Activated CD4-positive, alpha-beta T cell treated with anti-CD3 and anti-CD28 coated beads, Interleukin-2, amount 50 U/mL, for 1 hour (primary cell): ENCODE measurements at places on chromosomes 6 and 20.
A peak's percentile ranks its signal among the peaks of the same experiment; 100 is the strongest.

GRCh38 chr20:44582311-44583025, at the start of gene PKIG:
PKIG (plus strand) TSS chr20:44582579; CDS start chr20:44614557, 31,978 bp downstream.
- no peak for DNase-seq

- DNase-seq: no peak
These were observed 76.5 kb upstream of the RGS17 start for GRCh38 chr6:153207617-153208016.

DNA sequence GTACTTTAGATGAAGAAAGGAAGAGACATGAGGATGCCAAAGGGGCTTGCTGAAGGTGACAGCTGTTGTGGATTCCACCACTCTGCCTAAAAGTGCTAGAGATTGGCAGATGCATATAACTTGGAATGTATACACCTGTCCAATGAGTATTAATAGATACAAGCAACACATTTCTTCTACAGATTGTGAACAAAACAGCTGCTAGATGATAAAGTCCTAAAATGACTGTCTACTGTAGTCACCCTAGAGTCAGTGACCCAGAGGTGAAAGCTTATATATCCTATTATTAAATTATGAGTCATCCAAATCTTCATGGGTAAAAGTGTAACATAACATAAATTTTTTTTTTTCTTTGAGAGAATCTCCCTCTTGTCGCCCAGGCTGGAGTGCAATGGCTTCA, 5.2 kb downstream of the RNF217 start:
- no peak for DNase-seq

DNA sequence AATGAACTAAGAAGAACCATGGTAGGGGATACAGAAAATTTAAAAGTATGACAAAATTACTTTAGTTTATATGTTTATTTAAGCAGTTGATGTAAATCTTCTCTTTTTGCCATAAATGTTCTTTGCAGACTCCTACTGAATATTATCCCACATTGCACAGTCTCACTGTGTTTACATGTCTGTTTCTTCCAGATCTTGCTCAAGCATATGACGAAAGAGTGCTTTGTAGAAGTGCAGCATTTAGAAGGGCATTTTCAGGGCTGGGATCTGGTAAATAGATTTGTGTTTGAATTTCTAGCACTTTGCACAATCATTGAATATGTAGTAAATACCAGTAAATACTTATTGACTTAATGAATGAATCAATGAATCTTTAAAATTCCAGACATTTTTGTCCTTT, 152.0 kb upstream of the EPHA7 start:
- DNase-seq: no peak

GRCh38 chr6:137415127-137415833, 78.9 kb downstream of the OLIG3 start:
- DNase-seq: peak; percentile 56

DNA sequence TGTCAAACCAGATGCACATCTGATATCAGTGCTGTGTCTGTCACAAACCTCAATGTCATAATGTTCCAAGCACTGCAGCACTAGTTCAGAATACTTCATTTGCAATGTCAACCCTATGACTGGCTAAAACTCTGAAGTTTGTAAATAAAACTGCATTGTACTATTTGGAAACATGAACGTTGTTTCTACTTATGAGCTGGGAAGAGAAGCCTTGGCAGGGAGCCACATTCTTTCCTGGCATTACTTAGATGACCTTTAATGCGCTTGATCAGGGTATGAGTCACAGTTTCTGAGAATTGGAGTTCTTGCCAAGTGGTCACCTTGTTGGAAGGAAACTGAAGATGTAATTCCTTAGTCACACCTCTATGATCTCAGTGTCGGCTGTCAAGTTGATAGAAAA, 664.8 kb upstream of the MMS22L start:
- DNase-seq: no peak

DNA sequence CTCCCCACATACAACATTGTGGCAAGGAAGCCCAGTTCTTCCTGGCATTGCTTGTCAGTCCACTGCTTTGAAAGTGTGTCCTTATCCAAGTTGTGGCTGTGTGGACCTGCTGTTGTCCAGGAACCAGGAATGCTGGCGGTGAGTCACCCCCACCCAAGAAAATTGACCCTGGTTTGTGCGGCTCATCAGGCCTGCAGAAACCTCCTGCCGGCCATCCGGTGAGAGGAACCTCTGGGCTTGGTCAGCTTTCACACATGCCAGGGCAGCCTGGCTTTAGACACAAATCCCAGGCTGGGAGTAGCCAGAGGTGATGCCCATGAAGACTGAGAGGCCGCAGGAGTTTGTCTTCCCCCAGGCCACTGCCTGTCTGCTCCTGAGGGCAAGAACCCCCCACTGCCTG, 223.6 kb downstream of the TTLL2 start:
- DNase-seq: no peak

DNA sequence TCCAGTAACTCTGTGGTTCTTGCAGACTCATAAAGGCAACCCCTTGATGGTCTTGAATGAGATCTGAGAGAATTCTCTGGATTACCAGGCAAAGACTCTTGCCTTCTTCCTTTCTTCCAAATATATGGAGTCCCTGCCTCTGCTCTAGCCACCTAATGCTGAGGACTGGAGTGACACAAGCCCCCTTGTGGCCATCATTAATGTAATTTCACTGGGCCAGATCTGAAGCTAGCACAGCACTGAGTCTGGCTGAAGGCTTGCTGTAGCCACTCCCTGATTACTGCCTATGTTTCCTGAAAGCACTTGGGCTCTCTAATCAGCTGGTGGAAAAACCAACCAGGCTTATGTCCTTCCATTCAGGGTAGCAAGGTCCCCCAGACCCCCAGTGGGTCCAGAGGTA, 559.3 kb upstream of the IRAK1BP1 start:
- no peak for DNase-seq

GRCh38 chr6:160137989-160138835, 16.6 kb downstream of the SLC22A1 start:
- peak; percentile 54 for DNase-seq

GRCh38 chr6:155222506-155222905, 41.3 kb upstream of the CLDN20 start:
- no peak for DNase-seq

DNA sequence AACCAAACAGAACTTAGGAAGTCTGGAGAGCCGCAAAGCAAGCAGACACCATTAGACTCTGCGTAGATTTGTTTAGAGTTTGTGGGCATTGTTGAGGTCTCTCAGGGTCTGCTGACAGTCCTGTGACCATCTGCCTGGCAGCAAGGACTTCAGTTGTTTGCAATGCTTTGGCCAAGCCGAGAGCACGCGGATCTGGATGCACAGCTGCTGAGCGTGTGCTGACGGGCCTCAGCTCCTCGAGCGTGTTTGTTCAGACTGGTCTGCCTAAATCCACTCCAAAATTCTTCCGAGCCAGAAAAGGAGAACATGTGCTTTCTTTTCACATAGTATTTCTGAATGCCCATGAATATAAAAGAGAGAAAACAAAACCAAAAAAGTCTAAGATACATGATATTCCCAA, 159.0 kb downstream of the ZNF217 start:
- DNase-seq: no peak

DNA sequence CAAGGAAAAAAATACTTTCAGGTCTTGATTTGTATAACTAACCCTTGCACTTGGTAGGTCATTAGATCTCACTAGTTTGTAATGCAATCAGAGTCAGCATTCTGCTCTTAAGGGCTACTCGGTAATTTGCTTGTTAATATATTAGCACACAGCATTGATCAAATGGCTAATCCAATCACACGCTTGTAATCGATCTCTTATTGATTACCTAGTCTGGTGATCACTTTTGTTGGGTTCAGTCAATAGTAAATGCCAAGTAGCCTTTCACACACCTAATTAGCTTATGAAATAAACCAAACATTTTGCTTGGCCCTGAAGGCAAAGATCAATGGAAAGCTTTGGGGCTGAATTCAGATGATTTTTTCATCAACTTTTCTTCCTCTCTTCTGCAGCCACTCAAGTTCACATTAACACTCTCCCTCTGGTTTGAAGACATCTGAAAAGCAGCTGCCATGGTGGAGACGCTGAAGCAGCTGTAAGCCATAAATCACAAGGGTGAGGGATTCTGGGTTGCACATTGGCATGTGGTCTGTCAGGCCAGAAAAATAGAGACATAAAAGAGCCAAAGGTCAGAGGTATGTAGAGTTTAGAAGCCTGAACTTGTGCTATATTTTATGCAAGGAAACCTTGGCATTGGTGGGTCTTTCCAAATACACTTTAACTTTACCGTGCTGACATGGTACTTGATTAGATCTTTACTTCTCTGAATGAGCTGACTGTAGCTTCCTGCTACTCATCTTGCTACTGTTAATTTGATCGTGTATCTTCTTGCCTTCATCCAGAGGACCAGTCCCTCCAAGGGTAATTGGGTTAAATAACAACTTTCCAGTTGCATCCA, 234.4 kb downstream of the SIM1 start:
- DNase-seq: no peak

DNA sequence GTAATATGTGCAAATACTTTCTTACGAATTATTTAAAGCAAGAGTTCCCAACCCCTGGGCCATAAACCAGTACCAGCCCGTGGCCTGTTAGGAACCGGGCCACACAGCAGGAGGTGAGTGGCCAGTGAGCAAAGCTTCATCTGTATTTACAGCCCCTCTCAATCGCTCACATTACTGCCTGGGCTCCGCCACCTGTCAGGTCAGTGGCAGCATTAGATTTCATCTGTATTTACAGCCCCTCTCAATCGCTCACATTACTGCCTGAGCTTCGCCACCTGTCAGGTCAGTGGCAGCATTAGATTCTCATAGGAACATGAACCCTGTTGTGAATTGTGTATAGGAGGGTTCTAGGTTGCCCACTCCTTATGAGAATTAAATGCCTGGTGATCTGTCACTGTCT, 142.0 kb downstream of the RNASET2 start:
- no peak for DNase-seq
